ENCODE measurements at places on chromosomes 13 and 19.

DNA sequence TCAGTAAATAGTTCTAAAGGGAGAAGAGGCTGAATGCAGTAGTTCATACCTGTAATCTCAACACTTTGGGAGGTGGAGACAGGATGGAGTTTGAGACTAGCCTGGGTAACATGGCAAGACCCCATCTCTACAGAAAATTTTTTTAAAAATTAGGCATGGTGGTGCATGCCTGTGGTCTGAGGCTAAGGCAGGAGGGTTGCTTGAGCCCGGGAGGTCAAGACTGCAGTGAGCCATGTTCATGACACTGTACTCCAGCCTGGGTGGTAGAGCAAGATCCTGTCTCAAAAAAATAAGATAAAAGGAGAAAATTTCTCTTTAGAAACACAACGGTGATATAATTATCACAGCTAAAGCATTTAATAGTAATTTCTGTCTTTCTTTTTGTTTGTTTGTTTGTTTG is 57.1 kb downstream of the SIPA1L3 start:
- peaks cover 34% of the 10 kb centered on the region for H3K4me1 ChIP-seq
- DNase-seq: peak; percentile 17
- H3K27ac ChIP-seq: peak overlapping the region; percentile 48
- no peak overlapping the region for H3K4me3 ChIP-seq
- no peaks in the 10 kb centered on the region for H3K27me3 ChIP-seq

DNA sequence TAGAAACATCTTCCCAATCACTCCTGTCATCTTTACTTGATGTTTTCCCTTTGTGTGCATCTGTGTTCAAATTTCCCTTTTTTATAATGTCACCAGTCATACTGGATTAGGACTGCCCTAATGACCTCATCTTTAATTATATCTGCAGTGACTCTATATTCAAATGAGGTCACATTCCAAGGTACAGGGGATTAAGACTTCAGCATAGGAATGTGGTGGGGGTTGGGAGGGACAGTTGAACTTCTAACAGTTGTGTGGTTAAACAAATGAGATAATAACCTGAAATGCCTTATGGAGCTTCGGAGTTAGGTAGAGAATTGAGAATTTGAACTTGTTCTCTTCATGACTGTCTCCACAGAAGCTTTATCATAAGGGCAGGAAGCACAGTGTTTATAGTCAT is 23.0 kb downstream of the PAN3 start:
- peaks cover 10% of the 10 kb centered on the region for H3K4me1 ChIP-seq
- no peak overlapping the region for H3K27ac ChIP-seq
- 0 out of 2 replicates have a peak, but pooled peaks cover 4% of the 10 kb centered on the region for H3K36me3 ChIP-seq
- H3K4me3 ChIP-seq: no peak overlapping the region
- H3K27me3 ChIP-seq: no peaks in the 10 kb centered on the region

- H3K27me3 ChIP-seq: no peaks in the 10 kb centered on the region
- DNase-seq: peak; percentile 63
- peaks cover 10% of the 10 kb centered on the region for H3K4me1 ChIP-seq
- no peaks in the 10 kb centered on the region for H3K36me3 ChIP-seq
Observed at GRCh38 chr19:57850553-57851017, 926 bp downstream of the ZNF587 start.

DNA sequence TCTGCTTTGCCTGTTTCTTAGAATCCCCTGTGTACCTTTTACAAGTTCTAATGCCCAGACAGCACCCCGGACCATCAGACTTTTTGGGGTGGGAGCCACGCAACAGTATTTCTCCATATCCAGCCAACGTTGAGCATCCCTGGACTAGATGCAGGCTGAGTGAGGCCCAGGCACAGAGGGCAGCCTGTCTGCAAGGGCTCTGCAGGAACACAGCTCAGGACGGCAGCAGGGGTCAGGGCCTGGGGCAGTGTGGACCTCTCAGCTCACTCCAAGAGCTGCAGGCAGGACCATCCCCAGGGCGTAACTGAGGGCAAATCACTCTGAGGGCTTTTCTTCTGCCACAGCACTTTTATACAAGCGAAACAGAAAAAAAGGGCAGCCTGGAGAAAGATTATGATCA is 95.8 kb downstream of the DNAJC15 start:
- no peak for DNase-seq
- H3K36me3 ChIP-seq: no peaks in the 10 kb centered on the region
- no peak overlapping the region for H3K4me3 ChIP-seq

DNA sequence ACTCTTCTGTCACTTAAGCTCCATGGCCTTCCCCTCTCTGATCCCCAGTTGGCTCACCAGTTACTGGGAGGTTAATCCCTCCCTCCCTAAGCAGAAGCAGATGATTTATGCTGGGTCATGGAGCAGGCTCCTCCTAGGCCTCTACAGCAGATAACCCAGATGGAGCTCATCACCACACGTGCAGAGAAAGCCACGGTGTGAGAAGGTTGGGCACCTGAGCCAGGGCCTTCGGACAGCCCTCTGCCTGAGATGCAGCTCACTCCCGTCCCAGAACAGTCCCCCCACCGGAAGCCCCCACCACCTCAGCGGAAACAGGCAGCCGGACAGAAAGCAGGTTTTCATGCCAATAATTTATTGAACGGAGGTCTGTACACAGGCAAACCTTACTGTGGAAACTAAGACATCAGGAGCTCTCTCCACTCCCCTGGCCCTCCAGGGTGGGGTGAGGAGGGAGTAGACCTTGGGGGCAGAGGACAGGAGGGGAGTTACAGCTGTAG is 9.8 kb downstream of the ZNF526 start:
- peaks cover 34% of the 10 kb centered on the region for H3K36me3 ChIP-seq
- DNase-seq: peak; percentile 57
- H3K4me3 ChIP-seq: no peak overlapping the region
- H3K27me3 ChIP-seq: no peaks in the 10 kb centered on the region
- H3K27ac ChIP-seq: peak overlapping the region; percentile 40

DNA sequence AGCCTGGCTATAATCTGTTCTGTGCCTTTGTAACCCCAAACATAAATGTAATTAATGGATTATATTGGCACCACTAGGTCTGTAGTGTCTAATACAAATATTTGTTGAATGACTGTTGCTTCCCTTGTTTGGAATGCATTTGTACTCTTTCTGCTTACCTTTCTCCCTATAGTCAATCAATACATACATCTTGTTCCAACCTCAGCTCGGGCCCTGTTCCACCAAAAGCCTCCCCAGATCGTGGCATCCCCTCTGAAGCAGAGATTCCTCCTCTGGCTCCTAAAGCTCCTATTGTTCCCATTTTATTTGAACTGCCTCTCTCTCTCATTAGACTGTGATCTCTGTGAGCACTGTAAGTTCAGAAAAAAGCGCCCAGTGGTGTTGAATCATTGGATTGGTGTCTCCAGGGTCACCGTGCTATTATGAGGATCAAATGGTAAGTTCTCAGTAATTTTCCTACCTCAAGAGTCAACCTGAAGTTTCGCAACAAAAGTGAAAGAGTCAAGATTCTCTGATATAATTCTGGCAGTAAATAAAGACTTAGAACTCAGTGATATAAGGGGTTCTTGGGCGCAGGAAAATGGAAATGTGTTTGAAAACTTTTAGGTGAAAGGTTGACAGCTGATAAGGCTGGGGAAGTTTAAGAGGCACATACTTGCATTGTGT is 151.5 kb downstream of the KLF5 start:
- peak; percentile 15 for DNase-seq
- H3K4me1 ChIP-seq: peaks cover 14% of the 10 kb centered on the region
- peaks cover 7% of the 10 kb centered on the region for H3K27me3 ChIP-seq
- H3K4me3 ChIP-seq: no peak overlapping the region
- H3K36me3 ChIP-seq: no peaks in the 10 kb centered on the region

DNA sequence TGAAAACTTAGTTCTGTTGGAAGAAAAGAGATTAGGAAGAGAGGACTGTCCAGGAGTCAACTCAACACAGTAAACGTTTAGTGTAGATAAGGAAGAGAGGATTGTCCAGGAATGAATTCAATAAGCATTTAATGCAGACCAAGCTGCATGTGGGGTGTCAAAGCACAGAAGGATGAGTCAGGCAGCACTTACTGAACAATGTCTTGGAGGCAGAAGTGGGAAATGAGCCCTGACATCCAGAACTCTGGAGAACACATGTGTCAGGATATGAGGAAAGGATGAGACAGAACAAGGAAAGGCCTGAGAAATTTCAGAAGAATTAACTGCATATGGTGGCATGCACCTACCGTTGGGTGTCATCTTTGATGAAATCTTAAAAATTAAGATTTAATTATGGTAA is 429.2 kb upstream of the HTR2A start:
- H3K4me3 ChIP-seq: no peak overlapping the region
- H3K36me3 ChIP-seq: no peaks in the 10 kb centered on the region
- no peak overlapping the region for H3K27ac ChIP-seq
- H3K27me3 ChIP-seq: no peaks in the 10 kb centered on the region
- peak; percentile 63 for DNase-seq
- peaks cover 7% of the 10 kb centered on the region for H3K4me1 ChIP-seq

GRCh38 chr13:108269601-108270328 is at the start of gene TNFSF13B:
TSS of gene TNFSF13B (plus strand) at chr13:108269718. CDS start at chr13:108269896, 178 bp downstream.
- no peaks in the 10 kb centered on the region for H3K27me3 ChIP-seq
- H3K27ac ChIP-seq: no peak within 1 kb of the TSS
- H3K4me3 ChIP-seq: peak within 1 kb of the TSS; percentile 62
- peak; percentile 59 for DNase-seq

DNA sequence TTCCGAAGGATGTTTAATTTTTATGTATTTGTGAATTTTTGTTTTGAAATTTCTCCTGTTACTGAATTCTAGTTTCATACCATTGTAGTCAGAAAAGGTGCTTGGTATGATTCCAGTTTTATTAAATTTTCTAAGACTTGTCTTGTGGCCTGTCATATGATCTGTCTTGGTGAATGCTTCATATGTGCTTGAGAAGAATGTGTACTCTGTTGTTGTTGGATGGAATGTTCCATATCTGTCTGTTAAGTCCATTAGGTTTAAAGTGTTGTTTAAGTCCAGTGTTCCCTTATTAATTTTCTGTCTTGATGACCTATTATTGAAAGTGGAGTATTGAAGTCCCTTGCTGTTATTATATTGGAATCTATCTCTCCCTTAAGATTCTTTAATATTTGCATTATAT is 273.9 kb downstream of the ATP8A2 start:
- H3K4me1 ChIP-seq: no peaks in the 10 kb centered on the region
- no peak overlapping the region for H3K27ac ChIP-seq
- no peak for DNase-seq

GRCh38 chr13:47747901-47748300 is 253.2 kb downstream of the SUCLA2 start:
- H3K36me3 ChIP-seq: no peaks in the 10 kb centered on the region
- H3K27ac ChIP-seq: no peak overlapping the region
- H3K4me1 ChIP-seq: no peaks in the 10 kb centered on the region
- H3K4me3 ChIP-seq: no peak overlapping the region
- DNase-seq: no peak

GRCh38 chr13:46871557-46871956 is 25.3 kb downstream of the HTR2A start:
- H3K36me3 ChIP-seq: no peaks in the 10 kb centered on the region
- no peaks in the 10 kb centered on the region for H3K4me1 ChIP-seq
- H3K4me3 ChIP-seq: no peak overlapping the region
- no peak for DNase-seq
